ENCODE measurements at places on chromosomes 2 and 18. TPM values are rescaled to one million over a fixed set of nuclear protein-coding genes. Genes with fewer than 3 reads are reported as not detected.

LOXHD1 gene
- 0.02 TPM for total RNA-seq

GKN2 gene
- not detected for total RNA-seq

UGT1A1 gene
- not detected for total RNA-seq

AFTPH gene
- 34.1 TPM for total RNA-seq

OSR1 gene
- total RNA-seq: not detected

EHD3 gene
- 0.43 TPM for total RNA-seq

AQP12A gene
- not detected for total RNA-seq

NPPC gene
- not detected for total RNA-seq

CHRND gene
- total RNA-seq: not detected

CNTNAP5 gene
- total RNA-seq: not detected

ANO7 gene
- 0.45 TPM for total RNA-seq

FSIP2 gene
- total RNA-seq: 0.08 TPM

SERPINB13 gene
- not detected for total RNA-seq

AKAIN1 gene
- not detected for total RNA-seq

CDK15 gene
- total RNA-seq: not detected

SPATA3 gene
- not detected for total RNA-seq

All from activated naive CD4-positive, alpha-beta T cell treated with anti-CD3 and anti-CD28 coated beads, Interleukin-2, amount 10 ng/mL, durations not matched to agents 5 hours and 36 hours (primary cell).